ENCODE measurements at places on chromosomes 11 and 22.

- DNase-seq = no peak
Observed at GRCh38 chr11:19975414-19975990, 184.8 kb downstream of the DBX1 start.

DNA sequence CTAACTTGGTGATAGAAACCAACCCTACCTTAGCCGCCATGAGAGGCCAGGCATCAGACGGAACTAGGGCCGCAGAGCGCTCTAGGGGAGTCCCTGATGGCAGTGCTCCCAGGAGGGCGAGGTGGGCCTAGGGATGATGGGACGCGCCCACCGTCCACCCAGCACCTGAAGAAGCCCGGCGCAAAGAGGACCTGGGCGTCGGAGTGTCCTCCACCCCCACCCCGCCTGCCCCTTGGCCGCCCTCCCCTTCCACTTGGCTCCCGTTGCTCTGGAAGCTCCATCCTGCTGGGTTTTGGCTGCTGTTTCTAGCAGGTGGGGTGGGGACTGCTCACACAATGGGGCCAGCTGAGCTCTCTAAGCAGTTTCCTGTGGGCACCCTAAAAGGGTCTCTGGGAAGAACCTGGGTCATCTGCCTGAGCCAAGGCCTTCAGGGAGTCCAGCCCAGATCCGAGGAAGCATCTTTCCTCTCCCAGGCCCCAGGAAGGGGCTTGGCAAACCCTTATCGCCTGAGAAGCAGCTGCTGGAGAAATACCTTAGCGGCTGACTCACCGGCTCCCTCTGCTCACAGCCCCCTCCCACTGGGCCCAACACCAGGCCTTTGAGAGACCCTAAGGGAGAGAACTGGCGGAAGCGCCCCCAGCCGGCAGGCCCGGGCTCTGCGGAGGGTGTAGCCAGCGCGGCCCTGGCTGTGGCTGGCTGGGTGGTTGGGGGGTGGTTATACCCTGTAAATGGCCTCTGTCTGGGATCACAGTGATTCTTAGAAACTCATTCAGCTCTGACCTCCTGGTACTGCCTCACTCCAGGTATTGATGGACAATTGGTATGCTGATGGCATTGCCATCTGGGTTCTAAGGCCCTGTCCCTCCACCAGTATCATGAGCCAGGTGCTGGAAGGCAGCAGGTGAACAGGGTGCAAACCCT lies 19.3 kb downstream of the CREB3L1 start:
- DNase-seq = no peak

- no peak for DNase-seq
Observed at GRCh38 chr22:43541462-43542407, 129.9 kb downstream of the MPPED1 start.

GRCh38 chr22:37616201-37617083 lies 7.8 kb downstream of the GGA1 start:
- DNase-seq = no peak

DNA sequence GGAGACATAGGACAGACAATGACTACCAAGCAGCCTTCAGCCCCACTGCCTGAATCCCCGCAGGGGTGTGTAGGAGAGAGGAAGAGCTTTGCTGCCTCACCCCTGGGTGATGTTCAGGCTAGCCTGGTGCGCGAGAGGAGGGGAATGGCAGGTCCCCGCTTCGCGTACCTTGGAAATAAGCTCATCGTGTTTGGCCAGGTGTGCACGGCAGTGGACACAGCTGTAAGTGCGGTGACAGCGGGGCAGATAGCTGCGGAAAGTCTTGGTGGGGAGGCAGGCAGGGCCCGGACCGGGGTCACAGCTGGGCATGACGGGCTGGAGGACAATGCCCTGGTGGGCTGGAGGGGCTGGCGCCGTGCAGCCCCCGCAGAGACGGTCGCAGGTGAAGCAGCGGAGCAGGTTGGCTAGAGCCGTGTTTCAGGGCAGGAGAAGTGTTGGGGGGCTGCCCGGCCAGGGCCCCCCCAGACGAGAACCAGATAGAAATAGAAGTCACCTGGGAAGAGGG lies 2.9 kb downstream of the YPEL4 start:
- no peak for DNase-seq

- DNase-seq = no peak
Observed at GRCh38 chr11:1260023-1260501, 37.2 kb downstream of the MUC5B start.

DNA sequence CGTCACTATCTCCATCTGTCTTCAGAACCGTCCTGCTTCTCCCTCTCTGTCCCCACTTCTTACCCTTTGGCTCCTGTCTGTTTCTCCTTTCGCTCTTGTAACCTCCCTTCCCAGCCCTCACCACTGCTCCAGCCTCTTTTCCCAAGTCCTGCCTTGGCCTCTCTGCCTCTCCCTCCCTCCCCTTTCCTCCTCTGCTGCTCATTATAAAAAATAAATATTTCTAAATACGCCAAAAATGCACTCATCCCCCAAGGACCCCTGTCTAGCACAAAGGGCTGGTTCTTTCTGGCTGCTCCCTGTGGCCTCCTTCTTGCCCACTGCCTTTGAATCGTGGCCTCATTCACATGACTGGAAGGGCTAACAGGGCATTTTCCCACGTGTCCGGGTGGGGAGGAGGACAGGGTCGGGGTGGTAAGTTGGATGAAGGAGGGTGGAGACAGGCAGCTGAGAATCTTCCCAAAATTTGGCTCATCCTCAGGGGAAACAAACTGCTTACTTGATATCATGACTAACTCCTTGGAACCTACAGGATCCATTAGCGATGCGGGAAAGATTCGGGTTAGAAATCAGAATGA lies 26.4 kb upstream of the OAF start:
- DNase-seq = no peak

GRCh38 chr11:78293536-78293935 lies 104.8 kb downstream of the USP35 start:
- DNase-seq = no peak

DNA sequence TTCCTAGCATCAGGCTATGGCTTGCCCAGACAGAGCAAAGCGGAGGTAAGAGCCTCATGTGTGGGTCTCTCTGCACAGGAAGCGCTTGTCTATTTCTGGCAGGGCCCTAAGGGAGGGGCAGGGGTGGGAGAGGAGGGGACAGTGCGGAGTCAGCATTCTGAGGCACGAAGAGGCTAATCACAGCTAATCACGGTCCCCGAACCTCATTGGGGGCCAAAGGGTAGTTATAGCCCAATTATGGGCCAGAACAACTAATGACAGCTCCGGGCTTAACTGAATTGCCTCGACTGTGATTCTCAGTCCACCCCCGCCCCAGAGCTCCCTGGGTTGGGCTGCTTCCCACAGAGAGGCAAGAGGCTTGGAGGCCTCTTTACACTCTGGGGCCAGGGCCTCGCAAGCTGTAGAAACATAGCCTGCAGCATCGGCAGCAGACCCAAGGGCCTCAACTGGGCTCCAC lies 72.7 kb upstream of the PRDM11 start:
- DNase-seq = no peak

Measured in stimulated activated CD8-positive, alpha-beta memory T cell treated with anti-CD3 and anti-CD28 coated beads, Interleukin-4, amount 100 ng/mL, for 4 hours (primary cell).